ENCODE measurements at places on chromosomes 5 and 9.

GRCh38 chr5:133412661-133413060, 199.7 kb downstream of the FSTL4 start:
- no peak for DNase-seq

DNA sequence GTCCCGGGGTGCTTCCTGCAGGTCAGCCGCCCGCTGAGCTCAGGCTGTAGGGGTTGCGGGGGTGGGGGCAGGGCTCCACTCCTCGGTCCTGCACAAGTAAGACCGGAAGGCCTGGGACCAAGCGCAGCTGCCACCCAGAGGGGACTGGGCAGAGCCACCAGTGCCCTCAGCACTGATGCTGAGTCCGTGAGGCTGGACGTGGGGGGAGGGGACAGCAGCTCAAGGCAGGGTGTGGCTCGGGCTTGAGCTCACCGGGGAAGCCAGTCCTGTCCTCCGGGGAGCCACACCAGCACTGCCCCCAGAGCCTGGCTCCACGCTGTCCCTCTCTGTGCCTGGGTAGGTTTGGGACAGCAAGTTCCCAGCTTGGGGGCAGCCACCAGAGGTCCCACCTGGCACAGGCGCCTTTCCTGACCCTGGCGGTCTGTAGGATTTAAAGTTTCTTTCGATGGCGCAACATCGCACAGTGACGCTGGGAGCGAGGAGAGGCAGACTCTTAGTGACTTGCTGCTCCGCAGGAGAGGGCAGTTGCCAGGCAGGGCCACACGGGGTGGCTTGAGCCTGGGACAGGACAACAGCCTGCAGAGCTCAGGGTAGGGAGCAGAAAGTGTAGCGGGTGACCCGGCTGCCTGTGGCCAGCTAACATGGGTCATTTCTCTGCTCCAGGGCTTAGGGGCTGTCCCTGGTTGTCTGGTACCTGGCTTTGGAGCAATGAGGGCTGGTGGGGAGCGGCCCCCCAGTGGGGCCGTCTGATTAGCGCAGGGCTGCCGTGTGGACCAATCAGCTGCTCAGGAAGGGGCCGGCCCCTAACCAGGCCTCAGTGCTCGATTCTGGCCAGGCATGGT, 5.7 kb downstream of the LCN1 start:
- no peak for DNase-seq

DNA sequence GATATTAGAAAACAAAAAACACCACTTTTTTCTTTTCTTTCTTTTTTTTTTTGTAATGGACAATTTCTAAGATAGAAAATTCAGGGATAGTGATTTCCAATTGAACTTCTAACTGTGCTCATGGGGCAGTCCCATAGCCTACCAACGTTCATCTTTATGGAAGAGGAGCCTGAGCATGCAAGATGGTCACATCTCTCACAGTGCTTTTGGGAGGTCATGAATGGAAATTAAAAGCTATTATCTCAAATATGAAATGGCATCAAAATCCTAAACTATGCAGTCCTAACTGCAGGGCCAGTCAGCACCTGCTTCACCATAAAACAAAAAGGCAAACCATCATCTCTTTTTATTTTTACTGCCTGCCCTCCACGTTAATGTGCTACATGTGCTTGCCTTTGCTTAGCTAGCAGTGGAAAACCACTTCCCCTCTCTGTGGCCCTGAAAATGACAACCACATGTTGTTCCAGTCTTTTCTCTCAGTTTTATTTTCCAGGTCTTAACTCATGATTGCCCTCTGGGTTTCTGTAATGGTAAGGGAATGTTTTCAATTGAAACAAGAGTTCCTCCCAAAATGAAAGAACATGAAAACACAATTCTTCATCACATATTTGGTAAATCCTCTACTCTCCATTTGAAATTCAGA, 16.7 kb downstream of the IFNB1 start:
- DNase-seq, result no peak

- DNase-seq, result no peak
Observed at GRCh38 chr5:120576588-120576987, 112.5 kb downstream of the PRR16 start.

DNA sequence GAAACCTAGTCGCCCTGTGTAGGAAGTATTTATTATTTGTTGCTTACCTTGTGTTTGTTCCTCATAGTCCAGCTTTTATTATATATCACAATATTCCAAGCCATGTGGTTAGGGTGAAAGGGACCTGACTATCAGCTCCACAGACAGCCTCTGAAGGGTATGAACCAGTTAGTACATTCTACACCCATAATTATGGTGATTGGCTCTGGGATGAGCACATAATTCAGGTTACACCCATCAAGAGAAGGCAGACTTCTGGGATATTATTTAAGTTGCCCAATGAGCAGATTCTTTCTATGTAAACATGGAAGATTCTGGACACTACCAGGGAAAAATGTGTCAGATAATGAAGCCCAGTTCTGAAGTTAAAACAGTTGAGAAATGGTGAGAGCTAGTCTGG, 168.0 kb downstream of the KIF4B start:
- no peak for DNase-seq

DNA sequence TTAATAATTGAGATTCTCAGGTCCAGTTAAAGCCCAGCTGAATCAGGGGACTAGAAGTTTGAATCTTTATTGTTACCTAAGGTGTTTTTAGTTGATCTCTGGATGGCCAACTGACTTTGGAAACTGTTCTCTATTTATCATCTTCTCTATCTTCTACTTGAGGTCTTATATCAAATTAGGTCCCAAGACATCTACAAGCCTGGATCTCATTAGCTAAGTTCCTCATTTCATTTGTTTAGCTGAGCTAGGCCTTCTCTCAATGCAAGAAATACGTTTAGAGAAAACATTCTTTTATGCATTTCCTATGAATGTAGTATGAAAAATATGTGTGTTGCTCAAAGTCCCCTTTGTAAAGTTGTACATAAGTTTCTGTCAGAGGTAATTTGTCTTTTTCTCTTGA, 196.6 kb downstream of the PTTG1 start:
- no peak for DNase-seq
